ENCODE measurements at places on chromosomes 4 and X.

- no peak for DNase-seq
These were observed 224.0 kb downstream of the APBB2 start for GRCh38 chr4:40990236-40990898.

DNA sequence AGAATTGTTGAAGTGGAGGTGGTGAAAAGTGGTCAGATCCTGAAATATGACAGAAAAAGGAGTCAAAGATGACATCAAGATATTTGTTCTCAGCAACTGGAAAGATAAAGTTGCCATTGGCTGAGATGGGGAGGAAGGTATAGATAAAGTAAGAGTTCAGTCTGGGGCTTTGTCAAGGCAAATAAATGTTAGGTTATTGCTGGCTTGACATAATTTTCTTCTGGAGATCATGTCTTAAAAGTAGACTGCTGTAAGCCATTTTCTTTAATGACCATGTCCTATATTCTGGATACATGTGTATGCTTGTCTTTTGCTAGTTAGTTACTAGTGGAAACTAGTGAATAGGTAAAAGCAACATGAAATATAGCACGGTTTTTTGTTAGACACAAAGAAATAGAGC is 5.6 kb downstream of the USP53 start:
- no peak for DNase-seq

DNA sequence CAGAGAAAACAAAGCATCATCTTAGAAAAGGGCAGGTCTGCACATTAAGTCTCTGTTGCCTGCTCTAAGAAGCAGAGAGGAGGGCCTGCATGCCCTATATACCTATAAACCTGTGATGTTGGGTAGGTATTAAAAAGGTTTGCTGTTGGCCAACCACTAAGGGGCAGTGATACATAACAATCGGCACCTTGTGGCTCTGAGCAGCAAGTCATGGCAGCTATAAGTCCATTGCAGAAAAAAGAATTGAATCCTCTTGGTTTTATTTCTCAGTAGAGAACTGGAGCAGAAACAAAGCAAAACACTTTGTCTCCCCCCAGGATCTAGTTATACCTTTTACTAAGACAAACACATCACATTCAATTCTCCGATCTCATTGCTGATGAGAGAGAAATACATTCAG is 1364.4 kb downstream of the STIM2 start:
- DNase-seq = no peak

GRCh38 chr4:142974328-142974727 is 128.2 kb upstream of the INPP4B start:
- no peak for DNase-seq

DNA sequence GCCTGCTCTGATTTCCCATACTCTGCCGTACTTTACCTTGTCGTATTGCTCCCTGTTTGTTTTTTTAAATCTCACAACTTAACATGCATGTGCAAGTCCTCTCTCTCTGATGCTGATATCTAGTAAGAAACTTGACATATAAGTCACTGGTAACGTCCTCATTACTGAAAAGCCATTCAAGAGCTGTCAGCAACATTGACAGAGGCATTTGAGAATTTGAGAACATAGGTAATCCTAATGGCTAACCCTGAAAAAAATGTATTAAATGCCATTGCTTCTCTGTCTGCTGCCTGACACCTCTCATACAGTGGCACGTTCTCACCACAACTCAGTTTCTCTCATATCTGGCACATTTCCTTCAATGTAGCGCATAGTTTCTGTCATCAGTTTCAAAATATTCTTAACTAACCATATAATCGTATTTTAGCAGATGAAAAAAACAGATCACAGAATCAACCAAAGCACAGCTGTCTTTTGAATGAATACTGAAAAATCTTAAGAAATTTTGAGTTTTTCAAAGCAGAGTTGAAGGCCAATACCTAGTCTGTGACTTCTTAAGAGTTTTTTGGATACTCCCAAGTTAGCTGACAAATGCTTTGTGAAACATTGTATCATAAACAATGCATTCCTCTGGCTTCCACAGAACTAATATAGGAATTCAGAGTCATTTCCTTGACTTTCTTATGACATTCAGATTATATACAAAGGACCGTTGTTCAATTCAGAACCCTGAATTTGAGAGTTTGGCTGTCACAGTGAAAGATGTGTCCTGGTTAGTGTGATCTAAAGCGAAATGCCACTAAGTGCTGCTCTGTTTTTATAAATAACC is 996.4 kb downstream of the C4orf33 start:
- no peak for DNase-seq

DNA sequence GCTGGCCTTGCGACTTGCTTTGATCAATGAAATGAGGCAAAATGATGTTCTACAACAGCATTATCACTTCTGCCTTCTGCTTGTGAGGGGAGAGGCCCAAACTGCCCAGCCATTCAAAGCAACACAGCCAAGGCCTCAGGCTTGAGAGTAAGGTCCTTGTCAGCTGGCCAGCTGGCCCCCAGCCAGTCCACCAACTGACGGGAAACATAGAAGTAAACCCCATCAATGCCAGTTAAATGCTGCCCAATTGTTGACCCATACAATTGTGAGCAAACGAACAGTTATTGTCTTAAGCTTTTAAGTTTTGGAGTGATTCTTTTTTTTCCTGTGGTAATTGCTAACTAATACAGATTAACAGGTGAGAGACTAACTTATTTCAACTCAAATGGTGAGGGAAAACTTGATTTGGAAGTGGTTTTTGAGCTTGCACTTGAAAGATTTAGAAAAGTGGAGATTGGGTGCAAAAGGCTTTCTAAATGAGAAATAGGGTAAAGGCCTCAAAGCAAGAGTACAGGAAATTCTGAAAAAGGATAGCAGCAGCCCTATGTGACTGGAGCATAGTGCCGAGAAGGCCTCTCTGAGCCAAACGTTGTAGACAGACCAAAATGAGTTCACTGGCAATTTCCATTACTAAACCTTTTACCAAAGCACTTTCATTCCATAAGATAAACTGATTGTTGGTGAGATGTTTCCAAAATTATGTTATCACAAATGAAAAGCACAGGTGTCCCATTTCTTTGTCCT is 66.9 kb downstream of the ARHGEF38 start:
- DNase-seq = no peak

- no peak for DNase-seq
These were observed 30.8 kb upstream of the CXCL8 start for GRCh38 chr4:73709451-73710033.

GRCh38 chrX:56763556-56764152 is 34.6 kb downstream of the NBDY start:
- peak; percentile 71 for DNase-seq

DNA sequence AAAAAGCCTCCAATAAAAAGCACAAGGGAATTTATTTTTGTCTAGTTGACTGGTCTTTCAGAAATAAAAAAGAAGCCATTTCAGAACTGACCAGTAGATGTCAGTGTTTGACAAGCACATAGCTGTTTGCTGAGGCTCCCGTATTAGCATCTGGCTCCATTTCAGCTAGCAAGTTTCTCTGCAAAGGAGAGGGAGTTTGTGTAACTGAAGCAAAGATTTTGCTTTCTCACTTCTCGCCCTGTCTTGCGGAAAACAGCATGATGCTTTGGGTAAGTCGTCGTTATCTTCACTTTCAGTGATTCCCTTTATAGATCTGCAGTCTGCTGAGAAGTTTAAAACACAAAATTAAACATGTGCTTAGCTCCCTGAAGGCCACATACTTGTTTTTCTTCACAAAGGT is 85.5 kb downstream of the CT47B1 start:
- DNase-seq = no peak

- DNase-seq = no peak
These were observed 33.7 kb upstream of the ANKRD50 start for GRCh38 chr4:124745985-124746801.

DNA sequence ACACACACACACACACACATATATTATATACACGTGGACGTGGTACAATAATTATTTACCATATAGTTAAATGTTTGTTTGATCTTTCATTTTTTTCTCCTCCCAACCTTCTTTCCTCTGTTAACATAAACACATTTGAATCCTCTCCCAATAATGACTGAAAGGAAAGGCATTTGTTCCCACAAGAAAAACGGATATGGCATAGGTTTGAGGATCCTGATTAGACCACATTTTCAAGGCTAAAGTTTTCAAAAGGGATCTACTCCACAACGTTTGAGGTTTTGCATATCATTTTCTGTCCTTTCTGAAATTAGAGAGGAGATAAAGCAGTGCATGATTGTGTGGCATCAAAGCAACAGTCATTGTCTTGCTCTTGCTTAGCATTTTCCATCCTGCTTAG is 1883.4 kb downstream of the STIM2 start:
- DNase-seq = no peak

DNA sequence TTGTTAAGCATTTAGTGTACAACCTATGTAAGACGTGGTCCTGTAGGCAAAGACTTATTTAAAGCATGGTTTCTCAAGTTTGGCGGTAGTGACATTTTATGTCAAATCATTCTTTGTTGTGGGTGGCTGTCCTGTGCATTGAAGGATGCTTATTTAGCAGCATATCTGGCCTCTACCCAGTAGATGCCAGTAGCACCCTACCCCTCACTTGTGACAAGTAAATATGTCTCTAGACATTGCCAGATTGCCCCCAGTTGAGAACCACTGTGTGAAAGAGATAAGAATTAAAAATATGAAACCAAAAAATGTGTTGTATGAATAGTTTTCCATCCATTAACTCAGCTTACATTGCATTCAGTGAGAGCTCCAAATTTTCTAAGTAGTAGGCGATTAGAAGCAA is 25.5 kb downstream of the MMAA start:
- DNase-seq = no peak

- no peak for DNase-seq
These were observed 192.1 kb downstream of the IDS start for GRCh38 chrX:149312988-149313387.

GRCh38 chr4:164639001-164639400 is 114.9 kb upstream of the SMIM31 start:
- no peak for DNase-seq

GRCh38 chrX:66024570-66024969 is 15.3 kb downstream of the VSIG4 start:
- no peak for DNase-seq

DNA sequence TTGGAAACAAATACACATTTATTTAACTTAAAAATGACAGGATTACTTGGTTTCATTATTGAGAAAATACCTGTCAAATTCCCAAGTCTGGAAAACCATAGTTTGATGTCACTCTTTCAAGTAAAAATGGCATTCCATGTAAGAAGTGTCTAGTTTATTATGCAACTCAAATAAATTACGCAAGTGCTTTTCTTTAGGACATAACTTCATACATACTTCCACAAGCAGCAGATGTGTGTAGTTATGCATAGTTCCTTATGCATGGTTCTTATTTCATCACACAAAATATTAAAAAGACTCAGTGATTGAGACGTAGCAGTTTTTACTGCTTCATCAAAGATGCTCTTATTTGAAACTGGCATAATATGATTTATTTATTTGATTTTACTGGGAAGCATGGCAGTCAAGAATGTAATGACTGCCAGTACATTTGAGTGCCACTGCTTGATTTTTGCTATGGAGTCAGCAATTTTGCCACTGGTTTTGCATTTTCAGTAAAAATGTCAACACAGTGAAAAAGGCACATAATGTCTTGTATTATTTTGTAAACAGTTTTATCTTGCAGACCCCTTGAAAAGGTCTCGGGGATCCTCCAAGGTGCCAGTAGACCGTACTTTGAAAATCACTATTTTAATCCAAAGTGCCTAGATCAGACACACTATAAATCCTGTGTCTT is 62.1 kb downstream of the CLCN3 start:
- no peak for DNase-seq

GRCh38 chr4:160864253-160864652 is 1299.5 kb downstream of the FSTL5 start:
- no peak for DNase-seq

- no peak for DNase-seq
These were observed 103.6 kb downstream of the RAPGEF2 start for GRCh38 chr4:159206427-159206871.

GRCh38 chr4:26782168-26782829 is 78.3 kb upstream of the STIM2 start:
- no peak for DNase-seq

GRCh38 chrX:40644821-40645358 is 2.5 kb downstream of the CXorf38 start:
- DNase-seq = peak; percentile 39

GRCh38 chrX:136823175-136823574 is 42.4 kb upstream of the ARHGEF6 start:
- DNase-seq = no peak

GRCh38 chr4:187633245-187633644 is 362.3 kb upstream of the ZFP42 start:
- DNase-seq = no peak

DNA sequence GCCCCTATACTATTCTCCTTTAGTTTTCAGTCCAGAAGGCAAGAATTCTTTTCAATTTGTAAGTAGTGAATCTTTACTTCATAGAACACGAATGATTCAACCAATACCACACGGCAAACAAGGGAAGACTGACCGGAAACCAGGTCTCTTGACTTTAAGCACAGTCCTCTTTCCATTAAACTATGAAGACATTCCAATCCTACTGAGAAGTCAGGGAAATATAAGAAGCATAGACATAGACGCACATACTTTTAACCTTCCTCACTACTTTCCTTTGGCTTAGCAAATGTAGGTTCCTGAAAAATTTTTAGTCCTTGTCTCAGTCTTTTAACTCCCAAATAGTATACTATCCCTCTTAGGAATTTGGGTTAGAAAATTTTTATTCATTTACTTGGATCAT is 9.1 kb downstream of the CHRDL1 start:
- no peak for DNase-seq

- DNase-seq = no peak
These were observed 188.2 kb downstream of the GC start for GRCh38 chr4:71595576-71596108.

GRCh38 chrX:74464722-74465121 is 43.4 kb downstream of the SLC16A2 start:
- no peak for DNase-seq

GRCh38 chrX:2888309-2888708 is 40.8 kb downstream of the ARSD start:
- DNase-seq = no peak

DNA sequence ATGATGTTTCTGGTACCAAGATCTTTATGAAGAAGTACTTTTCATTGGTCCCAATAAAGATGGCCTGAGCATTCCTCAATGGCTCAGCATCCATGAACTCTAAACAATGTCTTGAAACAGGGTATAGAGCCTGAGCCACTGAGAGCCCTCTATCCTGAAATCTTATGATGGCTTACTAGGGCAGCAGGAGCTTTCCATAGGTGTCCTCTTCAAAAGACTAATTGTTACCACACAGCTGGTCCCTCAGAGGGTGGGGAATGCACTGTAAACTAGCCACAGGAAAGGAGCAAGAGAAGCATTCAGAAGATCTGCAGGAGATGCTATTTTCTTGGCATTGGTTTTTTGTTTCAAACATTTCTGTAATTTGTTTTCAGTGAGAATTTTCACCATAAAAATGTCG is 5.6 kb upstream of the BANK1 start:
- no peak for DNase-seq

- no peak for DNase-seq
These were observed 841.3 kb downstream of the PDHA2 start for GRCh38 chr4:96681218-96681617.

- DNase-seq = no peak
These were observed 11.2 kb downstream of the KLHL8 start for GRCh38 chr4:87209182-87209581.
